CD4-positive, alpha-beta T cell treated with Interleukin-10 for 1 hour (primary cell): ENCODE measurements at places on chromosomes 7 and 10.

GRCh38 chr7:32275216-32276009, 205.2 kb upstream of the PDE1C start:
- DNase-seq, result no peak

GRCh38 chr7:28507525-28508282, 95.4 kb downstream of the CREB5 start:
- no peak for DNase-seq

- DNase-seq, result no peak
These were observed 15.0 kb downstream of the FZD9 start for GRCh38 chr7:73448609-73449008.

GRCh38 chr10:127920306-127921074, 13.6 kb downstream of the PTPRE start:
- DNase-seq, result no peak

GRCh38 chr7:138979988-138980562, 1.1 kb downstream of the KIAA1549 start:
- no peak for DNase-seq

DNA sequence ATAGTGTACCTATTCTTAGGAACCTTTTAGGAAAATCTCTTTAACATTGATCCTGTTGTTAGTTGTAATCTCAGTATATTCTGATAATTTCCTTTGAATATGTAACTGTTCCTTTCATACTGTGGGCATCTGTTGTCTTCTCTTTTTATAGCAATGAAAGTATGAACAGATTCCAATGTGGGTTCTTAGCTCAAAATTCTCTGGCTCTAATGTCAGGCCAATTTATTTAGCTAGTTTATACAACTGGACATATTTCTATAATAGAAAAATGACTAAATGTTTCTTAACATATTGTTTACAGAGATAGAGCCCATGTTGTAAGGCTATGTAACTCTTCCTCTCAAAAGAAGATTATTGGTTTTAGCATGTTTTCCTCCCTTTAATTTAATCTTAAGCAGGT, 363.2 kb downstream of the AUTS2 start:
- no peak for DNase-seq

DNA sequence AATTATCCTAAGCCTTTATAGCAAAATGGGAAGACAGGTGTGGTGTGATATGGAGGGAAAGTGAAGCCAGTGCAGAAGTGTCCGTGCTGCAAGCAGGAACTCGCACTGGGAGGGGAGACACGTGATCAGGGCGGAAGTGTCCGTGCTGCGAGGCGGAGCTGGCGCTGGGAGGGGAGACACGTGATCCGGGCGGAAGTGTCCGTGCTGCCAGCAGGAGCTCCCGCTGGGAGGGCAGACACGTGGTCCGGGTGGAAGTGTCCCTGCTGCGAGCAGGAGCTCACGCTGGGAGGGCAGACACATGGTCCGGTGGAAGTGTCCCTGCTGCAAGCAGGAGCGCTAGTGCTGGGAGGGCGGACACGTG, 40.5 kb upstream of the PRKAR1B start:
- DNase-seq, result no peak

GRCh38 chr7:22681312-22681711, 45.7 kb upstream of the IL6 start:
- no peak for DNase-seq

DNA sequence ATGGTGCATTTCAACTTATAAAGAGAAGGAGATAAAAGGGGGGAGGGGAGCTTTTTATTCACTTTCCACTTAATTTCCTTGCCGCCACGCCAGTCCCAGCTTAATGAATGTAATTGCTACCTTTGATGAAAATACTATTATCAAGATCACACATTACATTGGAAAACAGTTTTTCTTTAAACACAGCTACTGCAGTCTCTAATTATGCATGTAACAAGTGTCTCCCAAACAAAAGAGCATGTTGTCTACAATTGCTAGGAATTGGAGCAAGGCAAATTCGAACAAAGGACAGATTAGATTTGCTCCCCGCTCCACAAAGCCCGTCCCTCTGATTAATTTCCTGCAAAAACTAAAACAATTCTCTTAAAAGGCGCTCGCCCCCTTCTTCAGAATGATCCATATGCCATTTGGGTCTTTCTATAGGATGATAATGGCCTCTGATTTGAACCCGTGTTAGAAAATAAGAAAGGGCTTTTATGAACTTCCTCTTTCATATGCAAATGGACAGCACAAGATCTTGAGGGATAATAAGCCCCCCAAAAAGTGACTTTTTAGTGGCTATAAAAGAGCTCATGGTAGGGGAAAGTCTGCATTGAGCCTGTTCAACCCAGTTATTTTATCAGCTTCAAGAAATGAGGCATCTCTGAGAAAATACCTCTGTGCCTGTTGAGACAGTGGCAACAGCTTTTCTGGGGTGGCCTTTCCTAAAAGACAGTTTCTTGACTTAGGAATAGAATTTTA, 60.6 kb downstream of the ACADSB start:
- DNase-seq, result no peak

DNA sequence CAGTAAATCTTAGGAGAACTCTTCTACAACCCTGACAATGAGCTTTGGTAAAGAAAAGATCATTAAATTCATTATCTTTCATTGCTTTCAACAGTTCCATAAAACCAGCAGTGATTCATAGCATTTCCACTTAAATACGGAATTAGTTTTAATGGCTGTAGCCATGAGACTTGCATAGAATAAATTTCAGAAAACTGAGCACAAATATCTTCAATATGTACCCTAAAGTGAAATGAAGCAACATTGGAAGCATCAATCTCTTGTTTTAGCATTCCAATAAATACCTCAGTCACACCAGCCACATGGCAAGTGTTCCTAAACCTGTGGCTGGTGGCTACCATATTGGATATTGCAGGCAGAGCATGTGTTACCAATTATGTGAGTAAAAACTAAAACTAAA, 3.6 kb upstream of the RARRES2 start:
- DNase-seq, result no peak

DNA sequence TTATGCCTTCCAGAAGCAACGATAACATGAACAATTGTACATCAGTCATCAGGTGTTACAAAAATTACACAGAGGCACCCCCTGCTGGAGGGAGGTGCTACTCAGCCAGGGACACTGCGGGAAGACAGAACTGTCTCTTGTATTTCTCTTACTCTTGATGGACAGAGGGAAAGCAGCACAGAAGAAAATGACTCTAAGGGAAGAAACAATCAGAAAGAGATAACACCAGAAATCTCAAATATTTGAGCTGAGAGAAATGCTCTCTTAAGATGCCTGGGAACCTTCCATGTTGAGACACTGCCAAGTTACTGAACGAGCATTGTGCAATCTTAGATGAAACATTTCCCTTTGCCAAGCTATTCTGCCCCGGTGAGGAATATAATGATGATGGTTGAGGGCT, 227.6 kb upstream of the NPSR1 start:
- DNase-seq, result no peak

DNA sequence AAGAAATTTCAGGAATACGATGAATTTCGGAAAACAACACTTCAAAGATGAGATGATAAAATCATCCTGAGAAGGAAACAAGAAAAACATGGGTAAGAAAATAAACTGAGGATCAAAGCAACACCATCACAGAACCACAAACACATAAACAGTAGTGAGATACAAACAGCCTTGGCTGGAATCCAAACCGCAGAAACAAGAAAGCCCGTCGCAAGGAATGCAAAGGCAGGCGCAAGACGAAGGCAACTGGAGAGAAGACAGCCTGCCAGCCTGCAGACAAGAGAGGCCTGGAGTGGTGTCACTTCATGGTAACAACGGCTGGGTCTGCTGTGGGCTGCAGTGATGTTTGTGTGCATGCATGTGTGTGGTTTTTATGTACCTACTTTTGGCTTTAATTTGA, 61.8 kb upstream of the DRGX start:
- no peak for DNase-seq
